ENCODE measurements at places on chromosomes 3 and 15. TPM values are rescaled to one million over a fixed set of nuclear protein-coding genes. Genes with fewer than 3 reads are reported as not detected.

DNA sequence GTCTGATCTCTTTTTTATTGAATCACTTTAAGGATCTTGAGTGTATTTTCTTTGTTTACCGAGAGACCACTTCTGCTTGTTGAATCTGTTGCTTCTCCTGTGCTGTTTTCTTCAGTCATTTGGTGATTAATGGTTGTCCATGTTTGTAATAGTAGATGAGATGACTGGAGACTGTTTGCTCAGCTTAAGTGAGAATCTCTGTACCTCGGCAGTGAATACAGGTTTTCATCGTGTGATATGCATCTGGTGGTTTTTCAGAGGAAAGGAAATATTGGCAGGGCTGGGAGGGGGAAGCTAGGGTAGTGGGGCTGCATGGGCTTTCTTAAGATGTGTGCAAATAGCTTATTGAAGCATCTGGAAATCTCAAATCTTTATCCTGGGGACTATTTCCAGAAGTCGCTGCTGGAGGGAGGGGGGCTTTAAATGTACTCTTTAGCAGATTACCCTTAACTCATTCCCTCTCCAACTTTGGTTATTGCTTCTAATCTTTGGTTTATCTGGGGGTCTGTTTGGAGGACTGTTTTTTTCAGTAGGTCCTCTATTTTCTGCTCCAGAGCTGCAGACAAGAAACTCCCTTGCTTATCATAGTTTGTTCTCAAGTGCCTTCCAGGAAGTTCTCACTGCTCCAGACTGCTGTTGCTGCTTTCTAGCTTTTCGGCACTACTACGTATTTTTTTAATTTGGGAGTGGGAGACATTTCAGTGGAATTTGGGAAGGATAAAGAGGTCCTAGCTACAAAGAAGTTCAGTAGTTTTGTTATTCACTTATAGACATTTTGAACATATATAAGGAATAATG is 19.4 kb downstream of the CMTM8 start:
- no peak for DNase-seq

TRAT1 gene
- total RNA-seq: not detected

MST1R gene
- 1.7 TPM for total RNA-seq

DNA sequence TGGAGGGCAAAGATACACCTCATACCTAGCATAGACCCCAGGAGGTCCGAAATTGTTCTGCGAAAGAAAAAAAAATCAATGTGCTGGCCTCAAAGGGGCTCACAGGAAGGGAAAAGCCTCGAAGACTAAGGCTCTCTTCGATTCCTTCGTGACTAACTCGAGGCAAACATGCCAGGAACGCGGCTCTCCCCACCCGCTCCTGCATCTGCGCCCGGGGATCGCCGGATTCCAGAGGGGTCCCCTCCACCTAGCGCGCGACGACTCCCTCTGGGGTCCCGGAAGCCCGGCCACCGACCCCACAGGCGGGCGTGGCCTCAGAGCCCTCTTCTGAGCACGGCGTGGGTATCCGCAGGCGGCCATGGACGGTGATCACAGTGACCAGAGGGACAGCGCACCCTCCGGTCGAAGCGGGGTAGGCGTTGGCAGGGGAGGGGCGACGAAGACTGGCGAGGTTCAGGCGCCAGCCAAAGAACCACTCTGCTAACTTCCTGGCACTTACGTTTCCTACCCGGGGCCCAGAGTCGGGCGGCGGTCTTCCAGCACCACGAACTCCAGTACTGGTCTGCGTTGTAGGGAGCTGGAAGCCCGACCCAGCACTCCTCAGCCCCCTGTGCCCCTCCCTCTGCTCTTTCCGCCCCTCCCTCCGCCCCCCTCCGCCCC is 515 bp upstream of the EIF3J start:
- peak; percentile 86 for DNase-seq

ACP3 gene
- total RNA-seq: 1.3 TPM

FBLN2 gene
- total RNA-seq: 56.7 TPM

- DNase-seq: no peak
Measured at GRCh38 chr3:32958509-32958908, 7.1 kb downstream of the CCR4 start.

GRCh38 chr3:64956711-64957325 is 269.0 kb upstream of the ADAMTS9 start:
- no peak for DNase-seq

POLQ gene
- 0.38 TPM for total RNA-seq

GOLGA6L10 gene
- 0.33 TPM for total RNA-seq

DNA sequence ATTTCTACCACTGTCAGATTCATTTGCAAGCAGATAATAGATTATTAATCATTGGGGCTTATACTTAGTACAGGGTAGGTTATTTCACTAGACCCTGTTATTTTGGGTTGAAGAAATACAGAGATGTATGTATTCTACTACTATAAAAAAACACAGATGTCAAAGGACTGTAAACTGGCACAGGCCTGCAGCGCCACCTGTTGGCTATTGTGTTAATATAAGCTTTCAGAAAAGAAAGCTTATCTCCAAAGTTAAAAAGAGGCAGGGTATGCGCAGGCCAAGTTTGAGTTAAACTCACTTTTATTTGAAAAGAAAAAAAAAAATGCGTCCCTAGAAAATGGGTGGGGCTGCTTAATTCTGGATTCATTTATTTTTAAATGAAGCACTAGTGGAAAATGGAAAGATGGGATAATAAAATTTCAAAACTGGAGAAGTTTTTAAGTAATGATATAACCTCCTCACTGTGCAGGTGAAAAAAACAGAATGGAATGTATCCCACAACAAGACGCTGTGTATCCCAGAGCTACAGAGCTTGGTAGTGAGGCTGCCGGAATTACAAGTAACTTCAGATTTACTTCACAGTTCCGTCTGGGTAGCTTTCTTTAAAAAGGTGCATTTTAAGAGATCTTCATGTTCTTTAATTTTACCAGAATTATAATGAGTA is 407.2 kb upstream of the TGFBR2 start:
- DNase-seq: peak; percentile 76

LRRIQ4 gene
- total RNA-seq: not detected

- peak; percentile 56 for DNase-seq
Measured at GRCh38 chr3:79018671-79019136, 749.1 kb downstream of the ROBO1 start.

TGM4 gene
- total RNA-seq: not detected

HHATL gene
- total RNA-seq: 552 TPM

- DNase-seq: no peak
Measured at GRCh38 chr3:39903253-39903652, 93.8 kb downstream of the MYRIP start.

PPARG gene
- total RNA-seq: 15.6 TPM

CDCP1 gene
- 0.25 TPM for total RNA-seq

DNA sequence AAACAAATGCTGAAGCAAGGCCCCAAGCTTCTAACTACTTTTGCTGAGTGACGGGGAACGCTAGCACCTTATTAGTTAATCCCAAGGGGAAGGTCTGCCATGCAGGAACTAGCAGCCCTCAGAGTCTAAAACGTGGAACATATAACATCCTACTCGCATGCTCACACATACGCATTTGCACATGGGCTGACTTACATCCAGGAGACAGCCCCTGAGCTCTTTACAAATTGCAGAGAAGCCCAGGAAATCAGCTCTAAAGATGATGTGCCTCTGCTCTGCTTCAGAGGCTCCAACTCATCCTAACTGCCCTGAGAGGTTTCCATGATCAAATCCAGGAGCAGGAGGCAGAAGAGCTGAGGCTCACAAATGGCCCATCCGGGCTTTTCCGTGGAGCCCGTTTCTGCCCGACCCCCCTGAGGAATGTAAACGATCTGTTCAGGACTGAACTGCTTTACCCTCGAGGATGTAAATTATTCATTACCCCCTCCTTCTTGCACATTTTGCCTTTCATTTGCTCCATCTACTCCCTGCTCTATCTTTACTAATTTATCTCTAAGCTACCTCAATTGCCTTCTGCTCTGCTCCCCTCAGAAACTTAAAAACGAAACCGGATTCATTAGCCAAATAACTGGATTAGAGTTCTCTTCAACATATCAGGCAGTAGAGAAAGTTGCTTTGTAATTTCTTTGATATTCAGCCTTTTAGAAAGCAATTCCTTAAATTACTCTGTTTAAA is 141.9 kb upstream of the CCDC54 start:
- DNase-seq: no peak

- DNase-seq: no peak
Measured at GRCh38 chr15:44093836-44094235, 101.2 kb downstream of the FRMD5 start.

DNA sequence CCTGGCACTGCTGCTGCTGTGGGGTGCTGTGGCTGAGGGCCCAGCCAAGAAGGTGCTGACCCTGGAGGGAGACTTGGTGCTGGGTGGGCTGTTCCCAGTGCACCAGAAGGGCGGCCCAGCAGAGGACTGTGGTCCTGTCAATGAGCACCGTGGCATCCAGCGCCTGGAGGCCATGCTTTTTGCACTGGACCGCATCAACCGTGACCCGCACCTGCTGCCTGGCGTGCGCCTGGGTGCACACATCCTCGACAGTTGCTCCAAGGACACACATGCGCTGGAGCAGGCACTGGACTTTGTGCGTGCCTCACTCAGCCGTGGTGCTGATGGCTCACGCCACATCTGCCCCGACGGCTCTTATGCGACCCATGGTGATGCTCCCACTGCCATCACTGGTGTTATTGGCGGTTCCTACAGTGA is 2.1 kb downstream of the GRM2 start:
- DNase-seq: no peak

- DNase-seq: no peak
Measured at GRCh38 chr15:77607894-77608261, 24.8 kb downstream of the LINGO1 start.

GRCh38 chr15:36696196-36696595 is 116.8 kb downstream of the CDIN1 start:
- DNase-seq: no peak

- DNase-seq: no peak
Measured at GRCh38 chr15:71282076-71282475, 166.8 kb downstream of the THSD4 start.

IL16 gene
- total RNA-seq: 3.8 TPM

GRCh38 chr3:141285570-141285969 is 53.9 kb downstream of the PXYLP1 start:
- no peak for DNase-seq

DNA sequence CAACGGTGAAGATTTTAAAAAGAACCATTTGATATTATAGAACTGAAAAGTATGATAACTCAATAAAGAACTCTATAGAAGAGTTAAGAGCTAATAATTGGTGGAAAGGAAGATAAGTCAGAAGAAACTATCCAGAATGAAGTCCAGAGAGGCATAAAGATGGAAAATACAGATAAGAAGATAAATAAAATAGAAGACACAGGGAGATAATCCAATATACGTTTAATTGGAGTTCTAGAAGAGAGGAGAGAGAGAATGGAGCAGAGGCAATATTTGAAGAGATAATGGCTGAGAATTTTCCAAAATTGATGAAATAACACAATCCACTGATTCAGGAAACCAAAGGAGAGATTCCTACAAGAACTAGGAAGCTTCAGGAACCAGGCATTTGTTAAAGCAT is 49.8 kb upstream of the EPHB3 start:
- no peak for DNase-seq

DNA sequence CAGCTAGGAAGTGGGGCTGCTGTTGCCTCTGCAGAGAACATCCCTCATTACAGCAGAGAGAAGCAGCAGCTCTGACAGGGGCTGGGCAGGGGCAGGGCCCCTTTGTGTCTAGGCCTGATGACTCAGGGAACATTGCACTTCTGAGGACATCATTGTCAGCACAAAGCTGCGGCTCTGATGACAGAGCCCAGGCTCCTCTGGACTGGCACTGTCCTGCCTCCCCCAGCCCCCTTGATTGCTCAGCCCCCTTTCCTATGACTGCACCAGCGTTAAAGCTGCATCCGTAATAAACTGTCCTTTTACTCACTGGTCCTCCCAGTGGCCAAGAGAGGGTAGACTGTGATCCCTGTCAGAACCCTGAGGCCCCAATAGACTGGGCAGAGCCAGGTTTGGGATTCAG is 18.3 kb downstream of the TRH start:
- no peak for DNase-seq

CLSTN2 gene
- 7.0 TPM for total RNA-seq

- DNase-seq: no peak
Measured at GRCh38 chr15:66394472-66394871, 7.8 kb downstream of the MAP2K1 start.

- DNase-seq: no peak
Measured at GRCh38 chr15:93121107-93121506, 32.1 kb upstream of the RGMA start.

DNA sequence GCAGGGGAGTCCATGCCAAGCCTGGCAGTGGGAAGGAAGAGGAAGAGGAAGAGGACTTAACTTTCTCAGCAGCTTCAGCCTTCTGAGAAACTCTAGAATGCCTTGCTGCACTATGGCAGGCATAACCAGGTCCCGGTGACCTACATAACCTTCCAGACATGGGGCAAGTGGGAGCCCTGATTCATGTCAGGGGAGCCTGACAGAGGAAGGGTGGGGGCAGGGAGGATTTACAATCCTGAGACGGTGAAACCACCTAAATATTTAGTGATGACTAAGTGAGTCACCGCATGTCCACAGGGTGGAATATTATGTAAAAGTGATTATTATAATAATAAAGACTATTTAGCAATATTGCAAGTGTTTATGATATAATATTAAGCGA is 46.7 kb downstream of the AMOTL2 start:
- DNase-seq: no peak

DNA sequence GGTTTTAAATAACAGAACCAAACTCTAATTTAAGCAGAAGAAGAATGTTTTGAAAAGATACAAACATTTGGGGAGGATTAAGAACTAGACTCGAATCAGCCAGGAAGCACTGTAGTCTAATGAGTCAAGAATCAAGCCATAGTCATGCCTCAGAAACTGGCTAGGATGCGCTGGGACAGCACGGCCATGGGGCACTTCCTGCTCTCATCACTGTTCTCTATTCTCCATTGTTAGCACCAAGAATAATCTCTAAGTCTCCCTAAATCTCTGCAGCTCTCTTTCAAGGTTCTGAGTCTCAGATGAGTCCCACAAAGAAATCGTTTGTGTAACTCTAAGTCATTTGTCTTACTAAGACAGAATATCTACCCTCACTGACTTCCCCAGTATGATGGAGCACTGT is 399.0 kb upstream of the KCNMB2 start:
- DNase-seq: no peak

GHSR gene
- total RNA-seq: not detected

- no peak for DNase-seq
Measured at GRCh38 chr15:81314378-81314777, 9.6 kb downstream of the STARD5 start.

ATP13A5 gene
- total RNA-seq: not detected

SH2D7 gene
- total RNA-seq: not detected

Data from left ventricle myocardium inferior (tissue), 1 donor.